Activated CD8-positive, alpha-beta T cell treated with anti-CD3 and anti-CD28 coated beads, Interleukin-2, amount 10 ng/mL, durations not matched to agents 7 days and 5 days (primary cell): ENCODE measurements at places on chromosomes 5 and 9. TPM values are rescaled to one million over a fixed set of nuclear protein-coding genes. Genes with fewer than 3 reads are reported as not detected.

Gene DOLPP1
- total RNA-seq: 15.9 TPM

Gene ENTPD2
- total RNA-seq: not detected

GRCh38 chr5:100913298-100913697, 10.2 kb upstream of the ST8SIA4 start:
- H3K4me3 ChIP-seq: no peak overlapping the region
- H3K27me3 ChIP-seq: no peaks in the 10 kb centered on the region
- H3K36me3 ChIP-seq: peaks cover 10% of the 10 kb centered on the region

DNA sequence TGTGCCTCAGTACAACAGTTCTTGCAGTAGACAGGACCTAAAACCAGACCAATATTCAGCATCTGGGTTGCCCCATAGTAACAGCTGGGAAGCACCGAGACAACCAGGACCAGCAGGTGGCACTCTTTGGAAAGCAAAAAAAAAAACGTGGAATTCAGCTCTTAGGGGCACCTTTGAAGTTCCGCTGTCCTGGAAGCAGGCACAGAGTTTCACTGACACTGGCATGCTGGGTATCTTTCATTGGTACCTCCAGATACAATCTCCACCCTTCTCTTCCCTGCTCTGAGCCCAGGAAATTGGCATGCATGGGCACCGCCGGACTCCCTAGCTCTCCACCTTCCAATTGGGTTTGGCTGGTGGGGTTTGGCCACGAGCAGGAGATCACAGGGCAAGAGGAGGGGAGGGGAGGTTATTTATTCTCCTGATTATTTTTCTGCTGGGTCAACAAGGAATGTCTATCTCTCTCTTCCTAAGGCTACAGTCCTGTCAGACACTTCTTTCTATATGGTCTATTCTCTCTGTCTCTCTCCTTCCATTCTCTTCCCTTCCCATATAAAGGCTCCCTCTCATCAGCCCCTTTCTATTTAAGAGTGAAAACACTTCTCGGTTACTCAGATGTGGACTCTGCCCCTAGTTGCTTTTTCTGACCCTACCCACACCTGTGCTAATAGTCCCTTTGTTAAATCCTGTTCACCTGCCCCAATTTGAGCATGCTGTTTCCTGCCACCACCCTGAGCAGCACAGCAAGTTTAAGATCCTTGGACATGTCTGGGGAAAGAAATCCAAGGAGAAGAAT, 1.9 kb upstream of the IDNK start:
- H3K27ac ChIP-seq: no peak overlapping the region
- peaks cover 8% of the 10 kb centered on the region for H3K27me3 ChIP-seq
- H3K4me1 ChIP-seq: peaks cover 30% of the 10 kb centered on the region
- peaks cover 10% of the 10 kb centered on the region for H3K36me3 ChIP-seq
- H3K4me3 ChIP-seq: no peak overlapping the region

Gene TXNDC8
- total RNA-seq: not detected

DNA sequence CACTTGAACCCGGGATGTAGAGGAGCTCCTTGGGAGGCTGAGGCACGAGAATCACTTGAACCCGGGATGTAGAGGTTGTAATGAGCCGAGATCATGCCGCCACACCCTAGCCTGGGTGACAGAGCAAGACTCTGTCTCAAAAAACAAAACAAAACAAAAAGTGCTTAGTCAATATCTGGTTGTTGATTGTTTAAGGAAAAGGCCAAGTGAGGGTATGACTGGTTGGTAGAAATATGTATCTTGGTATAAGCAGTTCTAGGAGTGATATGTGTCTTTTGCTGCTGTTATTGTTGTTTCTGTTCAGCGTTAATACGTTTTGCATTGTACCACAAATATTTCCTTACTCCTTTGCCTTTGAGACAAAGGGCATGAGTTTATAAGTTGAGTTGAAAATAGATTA, 210.7 kb upstream of the DMRT1 start:
- peaks cover 27% of the 10 kb centered on the region for H3K4me1 ChIP-seq
- H3K36me3 ChIP-seq: peaks cover 2% of the 10 kb centered on the region
- no peaks in the 10 kb centered on the region for H3K27me3 ChIP-seq
- DNase-seq: no peak
- no peak overlapping the region for H3K4me3 ChIP-seq

Gene CTSV
- 0.29 TPM for total RNA-seq

DNA sequence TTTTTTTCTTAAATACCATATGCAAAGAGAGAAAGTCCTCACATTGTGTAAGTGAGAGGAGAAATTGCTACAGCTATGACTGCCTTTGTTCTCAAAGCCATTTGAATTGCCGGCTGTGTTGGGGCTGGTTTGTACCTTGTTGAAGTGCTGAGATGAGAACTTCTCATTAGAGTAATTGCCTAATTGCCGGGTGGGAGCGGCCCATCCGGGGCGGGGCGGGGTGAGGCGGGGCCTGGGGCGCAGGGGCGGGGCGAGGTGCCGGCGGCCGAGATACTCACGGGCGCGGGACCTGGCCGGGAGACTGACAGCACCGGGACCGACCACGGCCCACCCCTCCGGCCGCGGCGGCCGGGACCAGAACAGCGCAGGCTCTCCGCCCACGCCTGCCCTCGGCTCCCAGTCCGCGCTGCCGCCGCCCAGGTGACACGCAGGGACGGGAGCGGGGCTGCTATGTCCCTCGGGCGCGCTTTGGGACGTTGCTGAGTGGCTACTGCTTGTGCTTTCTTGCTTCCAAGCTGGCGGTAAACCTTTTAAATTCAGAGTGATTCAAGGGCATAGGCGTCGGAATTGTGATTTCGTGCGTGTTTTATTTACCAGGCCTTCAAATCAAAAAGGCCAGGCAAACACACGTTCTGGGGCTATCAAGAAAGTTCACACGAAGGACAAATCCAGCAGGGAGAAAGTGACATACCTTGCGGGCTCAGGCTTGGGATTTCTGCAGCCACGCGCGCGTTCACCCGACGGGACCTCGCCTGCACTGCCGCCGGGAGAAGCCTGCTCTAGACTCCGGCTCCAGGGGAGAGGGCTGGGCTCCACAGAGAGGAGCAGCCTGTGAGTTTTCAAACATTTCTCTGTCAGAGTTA, 269.1 kb downstream of the FANCC start:
- no peaks in the 10 kb centered on the region for H3K36me3 ChIP-seq
- peak; percentile 44 for DNase-seq
- no peak overlapping the region for H3K27ac ChIP-seq
- peak overlapping the region; percentile 74 for H3K4me3 ChIP-seq
- peaks cover 9% of the 10 kb centered on the region for H3K4me1 ChIP-seq

DNA sequence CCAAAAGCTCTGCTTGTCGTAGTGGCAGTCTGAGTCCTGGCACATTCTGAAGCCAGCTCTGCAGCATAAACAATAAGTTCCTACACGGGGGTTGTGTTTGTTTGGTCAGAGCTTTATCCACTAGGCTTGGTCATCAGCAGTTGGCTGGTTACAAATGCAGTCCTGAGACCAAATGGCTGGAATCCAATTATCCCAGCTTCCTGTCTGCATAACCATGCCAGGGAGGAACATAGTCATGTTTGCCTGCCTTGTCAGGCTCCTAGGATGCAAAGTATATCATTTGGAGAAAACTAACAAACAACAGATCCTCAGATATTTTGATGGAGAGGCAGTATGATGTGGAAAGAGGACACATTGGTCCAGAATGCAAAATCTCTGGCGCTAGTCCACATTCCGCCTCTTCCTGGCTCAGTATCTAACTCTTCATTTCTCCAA, 85.8 kb downstream of the FBXO38 start:
- no peaks in the 10 kb centered on the region for H3K4me1 ChIP-seq
- no peaks in the 10 kb centered on the region for H3K36me3 ChIP-seq
- no peak overlapping the region for H3K27ac ChIP-seq
- peaks cover 6% of the 10 kb centered on the region for H3K27me3 ChIP-seq
- DNase-seq: no peak
- no peak overlapping the region for H3K4me3 ChIP-seq

DNA sequence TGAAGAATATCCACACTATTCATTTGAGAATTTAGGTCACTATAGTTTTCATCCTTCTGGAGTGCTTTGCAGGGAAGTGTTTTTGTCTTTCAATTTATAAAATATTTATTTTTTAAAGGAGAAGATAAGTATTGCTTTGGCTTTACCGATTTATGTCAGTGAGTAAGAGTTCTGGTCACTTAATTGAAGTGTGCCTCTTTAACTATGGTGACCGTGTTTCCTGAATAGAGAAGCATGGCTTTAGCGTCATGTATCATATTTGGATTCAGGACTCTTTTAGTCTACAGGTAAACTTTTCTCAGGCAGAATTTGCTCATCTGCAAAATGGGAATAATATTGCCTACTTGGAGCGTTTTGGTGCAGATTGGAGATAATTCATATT, 902 bp downstream of the BDP1 start:
- H3K36me3 ChIP-seq: peaks cover 21% of the 10 kb centered on the region
- H3K4me3 ChIP-seq: peak overlapping the region; percentile 96
- peaks cover 3% of the 10 kb centered on the region for H3K27me3 ChIP-seq
- H3K4me1 ChIP-seq: peaks cover 23% of the 10 kb centered on the region
- peak overlapping the region; percentile 97 for H3K27ac ChIP-seq

GRCh38 chr9:108282872-108283271, 572.9 kb downstream of the ACTL7B start:
- H3K27ac ChIP-seq: no peak overlapping the region
- no peak overlapping the region for H3K4me3 ChIP-seq
- H3K4me1 ChIP-seq: no peaks in the 10 kb centered on the region

GRCh38 chr9:14148501-14149103, 165.3 kb downstream of the NFIB start:
- H3K27me3 ChIP-seq: no peaks in the 10 kb centered on the region
- no peaks in the 10 kb centered on the region for H3K4me1 ChIP-seq
- no peak overlapping the region for H3K4me3 ChIP-seq

Gene TMEFF1
- total RNA-seq: not detected

GRCh38 chr5:88480801-88481499, 212.3 kb upstream of the TMEM161B start:
- no peaks in the 10 kb centered on the region for H3K4me1 ChIP-seq
- H3K4me3 ChIP-seq: no peak overlapping the region
- no peaks in the 10 kb centered on the region for H3K36me3 ChIP-seq

Gene TAF11L10
- total RNA-seq: not detected

GRCh38 chr5:38403877-38404635, 145.7 kb downstream of the EGFLAM start:
- no peak for DNase-seq
- H3K27ac ChIP-seq: no peak overlapping the region
- no peak overlapping the region for H3K4me3 ChIP-seq
- H3K4me1 ChIP-seq: no peaks in the 10 kb centered on the region
- H3K36me3 ChIP-seq: no peaks in the 10 kb centered on the region

- H3K4me3 ChIP-seq: no peak overlapping the region
- H3K27ac ChIP-seq: no peak overlapping the region
- no peaks in the 10 kb centered on the region for H3K36me3 ChIP-seq
- H3K4me1 ChIP-seq: no peaks in the 10 kb centered on the region
These were observed 1079.7 kb upstream of the DMAC1 start for GRCh38 chr9:8879284-8879683.

Gene SPINK13
- total RNA-seq: not detected

GRCh38 chr9:16221822-16222547, 648.5 kb downstream of the BNC2 start:
- no peak overlapping the region for H3K27ac ChIP-seq
- no peaks in the 10 kb centered on the region for H3K27me3 ChIP-seq
- no peaks in the 10 kb centered on the region for H3K4me1 ChIP-seq
- no peaks in the 10 kb centered on the region for H3K36me3 ChIP-seq
- H3K4me3 ChIP-seq: no peak overlapping the region

DNA sequence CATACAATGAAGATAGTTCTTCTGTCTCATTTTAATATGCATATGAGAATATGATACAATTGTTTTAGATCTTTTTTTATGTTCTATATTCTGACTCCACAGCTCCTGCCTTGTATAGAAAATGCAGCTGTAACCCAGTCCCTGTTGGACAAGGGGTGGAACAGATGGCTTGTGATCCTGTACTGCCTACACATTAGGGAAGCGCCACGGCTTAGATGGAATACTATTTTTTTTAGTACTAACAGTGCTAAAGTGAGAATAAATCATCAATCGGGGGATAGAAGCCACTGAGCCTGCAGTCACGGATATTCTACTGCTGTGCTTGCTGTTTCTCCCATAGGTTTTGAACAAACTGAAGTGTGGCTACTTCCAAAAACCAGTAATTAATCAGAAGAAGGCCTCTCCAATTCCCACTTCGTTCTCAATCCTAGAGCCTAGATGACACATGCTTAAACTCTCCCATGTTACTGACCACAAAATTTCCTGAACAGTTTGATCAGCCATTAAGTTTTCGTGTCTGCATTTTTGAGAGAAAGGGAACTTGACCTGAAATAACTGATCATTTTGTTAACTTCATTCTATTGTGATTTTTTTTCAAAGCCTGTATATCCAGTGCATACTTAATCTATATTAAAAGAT, 150.3 kb downstream of the CDH18 start:
- H3K36me3 ChIP-seq: peaks cover 4% of the 10 kb centered on the region
- no peak for DNase-seq
- H3K27ac ChIP-seq: no peak overlapping the region
- H3K4me1 ChIP-seq: no peaks in the 10 kb centered on the region
- no peaks in the 10 kb centered on the region for H3K27me3 ChIP-seq

Gene PLAA
- 30.5 TPM for total RNA-seq

Gene CDC25C
- 18.3 TPM for total RNA-seq

DNA sequence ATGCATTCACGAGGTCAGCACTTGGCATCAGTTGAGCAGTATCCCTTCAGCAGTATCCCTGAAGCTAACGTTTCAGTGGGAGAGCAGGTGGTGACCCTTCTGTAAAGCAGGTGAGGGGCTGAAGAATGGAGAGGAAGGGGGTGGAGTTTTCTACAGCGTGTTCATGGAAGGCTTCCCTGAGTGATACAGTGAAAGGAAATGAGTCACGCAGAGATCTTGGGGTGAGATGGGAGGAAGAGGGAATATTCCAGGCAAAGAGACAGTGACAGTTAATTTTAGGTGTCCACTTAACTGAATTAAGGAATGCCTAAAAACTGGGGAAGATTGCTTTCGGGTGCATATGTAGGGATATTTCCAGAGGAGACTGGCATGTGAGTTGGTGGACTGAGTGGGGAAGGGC, 25.7 kb downstream of the TAS2R1 start:
- H3K36me3 ChIP-seq: no peaks in the 10 kb centered on the region
- no peak overlapping the region for H3K27ac ChIP-seq
- H3K4me1 ChIP-seq: no peaks in the 10 kb centered on the region
- no peak for DNase-seq
- H3K27me3 ChIP-seq: no peaks in the 10 kb centered on the region
